ENCODE measurements at places on chromosomes 3 and 15.

DNA sequence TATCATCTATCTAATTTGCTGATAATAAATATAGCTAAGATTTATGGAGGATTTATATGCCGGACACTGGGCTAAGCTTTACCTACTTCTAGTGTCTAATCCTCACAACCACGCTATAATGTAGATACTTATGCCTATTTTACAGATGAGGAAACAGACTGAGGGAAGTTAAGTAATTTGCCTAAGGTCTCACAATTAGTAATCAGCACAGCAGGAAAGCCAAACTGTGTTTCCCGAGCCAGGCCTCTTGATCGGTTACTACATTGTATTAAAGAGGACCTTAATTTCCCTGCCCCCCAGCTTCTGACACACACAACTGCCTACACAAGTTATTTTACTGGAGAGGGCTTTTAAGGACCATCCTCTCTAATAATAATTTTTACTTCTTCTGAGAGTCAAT, 40.9 kb downstream of the ONECUT1 start:
- no peak for DNase-seq

GRCh38 chr3:169869484-169870220, at the start of gene LRRC31:
TSS of gene LRRC31 (minus strand) at chr3:169869935. CDS start at chr3:169869807, 128 bp downstream.
- DNase-seq: no peak

- DNase-seq: no peak
These were observed 11.0 kb downstream of the TMEM45A start for GRCh38 chr3:100503448-100503847.

DNA sequence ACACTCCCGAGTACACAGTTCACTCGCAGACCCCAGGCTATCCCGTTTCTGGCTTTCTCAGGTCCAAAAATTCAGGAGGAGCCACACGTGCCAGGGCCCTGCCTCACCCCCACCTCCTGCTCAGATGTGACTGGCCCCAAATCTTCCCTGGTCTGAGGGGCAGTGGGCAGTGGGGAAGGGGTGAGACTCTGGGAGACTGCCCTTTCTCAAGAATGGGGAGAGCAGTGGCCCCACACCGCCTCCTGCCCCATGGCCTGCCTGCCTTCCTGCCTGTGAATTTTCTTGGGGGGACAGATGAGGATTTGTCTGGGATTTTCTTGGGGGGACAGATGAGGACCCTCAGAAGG, 174.6 kb downstream of the MEGF11 start:
- DNase-seq: no peak

- no peak for DNase-seq
These were observed 29.3 kb downstream of the NGRN start for GRCh38 chr15:90294601-90295269.

GRCh38 chr3:115687721-115688120, 64.4 kb downstream of the GAP43 start:
- DNase-seq: no peak

DNA sequence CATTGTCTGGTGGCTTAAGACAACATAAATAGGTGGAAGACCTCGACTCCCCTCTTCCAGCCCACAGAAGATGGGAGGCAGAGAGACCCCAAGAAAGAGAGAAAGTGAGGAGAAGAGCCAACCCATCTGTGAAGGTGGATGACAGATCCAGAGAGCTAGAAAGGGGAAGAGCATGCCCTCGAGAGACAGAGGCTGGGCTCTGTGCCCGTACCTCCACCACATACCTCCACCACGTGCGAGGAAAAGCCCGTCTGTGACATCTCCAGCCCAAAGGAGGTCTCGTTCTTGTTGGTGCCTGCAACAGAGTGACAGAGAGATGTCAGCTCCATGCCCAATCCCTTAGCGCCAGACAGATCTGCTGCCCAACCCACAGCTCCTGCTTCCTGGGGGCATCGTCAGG, 71.1 kb downstream of the FEM1B start:
- no peak for DNase-seq

DNA sequence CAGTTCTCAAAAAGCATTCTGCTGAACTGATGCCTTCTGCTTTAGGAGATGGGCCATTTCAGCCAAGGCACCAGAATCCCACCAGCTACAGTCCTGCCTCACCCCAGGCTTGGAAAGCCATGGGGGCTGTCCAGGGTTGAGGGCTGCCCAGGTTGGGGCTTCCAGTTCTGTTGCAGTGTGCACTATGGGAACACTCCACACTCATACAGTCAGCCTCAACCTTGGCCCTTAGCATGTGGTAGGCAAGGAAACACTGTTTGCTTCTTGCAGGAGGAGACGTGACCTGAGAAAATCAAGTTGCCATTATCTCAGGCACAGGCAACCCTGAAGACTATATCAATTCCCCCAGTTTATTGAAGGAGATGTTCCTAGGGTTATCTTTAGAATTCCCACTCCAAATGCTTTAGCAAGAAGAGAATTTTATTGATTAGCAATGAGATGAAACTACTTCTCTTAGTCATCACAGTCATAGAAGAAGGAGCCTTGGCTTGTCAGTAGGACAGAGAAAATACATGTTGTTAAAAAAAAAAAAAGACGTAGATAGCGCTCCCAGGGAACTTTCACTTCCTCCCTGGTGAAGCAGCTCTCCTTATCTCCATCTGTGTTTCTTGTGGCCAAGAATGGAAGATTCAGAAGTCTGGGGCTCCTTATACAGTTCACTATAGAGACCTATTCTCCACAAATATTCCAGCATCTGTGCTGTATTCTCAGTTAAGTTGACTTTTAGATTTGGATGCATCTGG, 38.3 kb upstream of the IL12A start:
- DNase-seq: no peak

DNA sequence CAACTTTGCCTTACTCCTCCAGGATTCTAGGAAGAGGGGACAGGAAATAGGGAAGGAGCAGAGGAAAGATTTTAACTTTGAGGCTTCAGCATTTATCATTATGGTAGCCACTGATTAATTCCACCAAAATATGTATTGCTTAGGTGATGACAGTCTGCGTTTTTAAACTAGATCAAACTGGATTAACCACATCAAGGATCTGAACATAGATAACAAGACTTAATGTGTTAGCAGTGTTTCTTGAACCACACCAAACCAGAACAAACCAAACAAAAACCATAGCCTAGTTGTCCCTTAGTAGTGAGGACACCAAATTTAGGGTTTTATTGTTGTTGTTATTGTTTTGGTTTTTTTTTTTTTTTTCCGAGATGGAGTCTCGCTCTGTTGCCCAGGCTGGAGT, 113.5 kb upstream of the LMOD3 start:
- DNase-seq: no peak

GRCh38 chr3:152836269-152836668, 1.3 kb downstream of the P2RY1 start:
- DNase-seq: no peak

DNA sequence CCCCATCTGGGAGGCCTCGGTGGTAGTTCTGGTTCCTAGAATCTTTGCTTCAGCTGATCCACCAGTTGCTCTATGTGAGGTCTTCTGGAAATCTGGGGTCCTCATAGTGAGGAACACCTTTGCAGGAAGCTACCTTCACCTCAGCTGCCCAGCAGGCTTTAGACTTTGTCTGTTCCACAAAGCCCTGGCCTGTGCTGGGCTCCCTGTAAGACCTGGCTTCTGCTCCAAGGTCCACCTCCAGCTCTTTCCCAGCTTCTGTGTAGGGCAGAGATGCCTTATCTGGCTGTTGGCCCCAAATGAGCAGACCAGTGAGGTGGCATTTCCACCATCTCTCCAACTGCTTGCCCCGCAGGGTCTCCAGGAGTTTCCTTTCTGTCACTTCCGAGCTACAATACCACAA, 8.2 kb upstream of the HOMER2 start:
- no peak for DNase-seq

DNA sequence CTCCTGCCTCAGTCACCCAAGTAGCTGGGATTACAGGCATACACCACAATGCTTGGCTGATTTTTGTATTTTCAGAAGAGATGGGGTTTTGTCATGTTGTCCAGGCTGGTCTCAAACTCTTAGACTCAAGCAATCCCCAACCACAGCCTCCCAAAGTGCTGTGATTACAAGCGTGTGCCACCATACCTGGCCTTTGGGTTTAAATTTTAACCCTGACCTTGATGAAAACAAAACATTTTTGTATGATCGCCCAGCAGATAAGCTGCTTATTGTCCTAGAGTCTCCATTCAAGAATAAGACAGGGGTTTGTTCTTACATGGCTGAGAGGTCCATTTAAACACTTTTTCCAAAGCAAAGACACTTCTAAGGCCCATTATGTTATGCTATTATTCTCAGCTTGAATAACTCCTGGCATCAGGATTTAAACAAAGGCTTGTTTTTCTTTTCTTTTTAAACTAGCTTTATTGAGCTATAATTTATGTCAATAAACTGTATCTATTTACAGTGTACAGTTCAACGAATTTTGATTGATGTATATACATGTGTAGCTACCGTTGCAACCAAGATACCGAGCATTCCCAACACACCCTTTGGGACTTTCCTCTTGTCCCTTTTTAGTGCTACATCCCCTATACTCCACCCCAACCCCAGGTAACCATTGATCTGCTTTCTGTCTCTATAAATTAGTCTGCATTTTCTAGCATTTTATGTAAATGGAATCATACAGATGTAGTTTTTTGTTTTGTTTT, 1.4 kb upstream of the MUC13 start:
- DNase-seq: no peak

DNA sequence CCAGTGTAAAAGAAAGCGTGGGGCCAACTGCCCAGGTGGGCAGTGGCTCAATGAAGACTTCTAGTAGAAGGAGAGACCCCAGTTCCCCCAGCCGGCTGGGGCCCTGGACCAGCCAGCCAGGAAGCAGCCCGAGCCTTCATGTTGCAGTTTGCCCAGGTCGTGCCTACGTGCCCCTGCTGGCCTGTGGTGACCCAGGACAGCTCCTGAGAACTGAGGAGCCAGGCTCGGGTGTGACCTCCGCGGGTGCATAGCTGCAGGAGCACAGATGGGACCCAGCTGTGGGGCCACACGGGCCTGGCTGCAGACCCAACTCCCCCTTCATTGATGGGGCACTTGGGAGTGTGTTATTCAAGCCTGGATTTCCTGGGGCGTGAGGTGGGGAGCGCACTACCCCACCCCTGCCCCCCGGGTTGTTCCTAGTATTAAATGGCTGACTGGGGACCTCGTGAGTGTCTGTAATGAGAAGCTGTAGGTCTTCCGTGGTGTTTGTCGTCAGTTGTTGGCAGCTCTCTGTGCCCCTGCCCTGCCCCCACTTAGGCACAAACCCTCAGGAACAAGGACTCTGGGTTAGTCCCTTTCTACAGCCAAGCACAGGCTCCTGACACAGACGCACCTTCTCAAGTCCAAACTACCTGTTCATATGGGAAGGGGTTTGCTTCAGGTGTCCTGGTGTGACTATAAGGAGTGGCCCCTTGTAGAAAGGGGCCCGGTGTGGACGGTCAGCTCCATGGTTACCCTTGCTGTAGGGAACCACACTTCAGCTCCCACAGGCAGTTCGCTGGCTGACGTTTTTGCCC, 39.1 kb downstream of the IDH2 start:
- DNase-seq: no peak

DNA sequence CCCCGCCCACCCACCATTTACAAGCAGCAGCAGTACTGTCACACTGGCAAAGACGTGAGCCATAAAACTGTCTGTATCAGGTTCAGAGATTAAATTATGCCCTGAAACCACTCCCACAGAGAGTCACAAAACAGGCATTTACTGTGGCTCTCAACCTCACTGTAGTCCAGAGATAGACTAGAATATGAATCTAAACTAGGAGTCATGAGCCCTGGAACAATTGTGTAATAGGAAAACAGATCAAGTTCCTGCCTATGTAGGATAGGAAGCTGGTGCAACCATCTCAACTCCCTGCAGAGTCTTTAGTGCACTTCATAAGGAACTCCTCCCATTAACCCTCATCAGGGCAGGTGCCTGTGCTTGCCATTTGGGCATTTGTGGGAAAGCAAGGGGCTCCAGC, 61.7 kb downstream of the FAM227B start:
- no peak for DNase-seq
